ENCODE measurements at places on chromosomes 16 and 17.

DNA sequence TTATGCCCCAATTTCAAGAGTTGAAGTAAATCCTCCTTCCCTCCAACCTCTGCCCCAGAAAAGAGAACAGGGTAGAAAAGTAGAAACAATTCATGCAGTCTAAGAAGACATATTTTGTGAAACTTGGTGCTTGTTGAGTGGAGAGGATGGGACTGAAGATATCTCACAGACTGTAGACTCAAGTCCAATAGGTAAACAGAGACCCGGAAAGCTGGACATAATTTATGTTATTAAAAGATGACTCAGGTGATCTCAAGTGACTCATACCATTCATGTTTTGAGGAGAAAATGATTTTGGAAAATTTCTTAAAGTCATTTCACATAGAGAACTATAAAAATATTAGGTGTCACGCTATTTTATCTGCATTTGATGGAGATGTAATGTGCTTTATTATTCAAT lies 203.1 kb upstream of the SOX9 start:
- DNase-seq = no peak

GRCh38 chr17:9189870-9190269 lies 168.6 kb downstream of the NTN1 start:
- DNase-seq = no peak

- no peak for DNase-seq
Measured at GRCh38 chr16:87464691-87465300, 28.0 kb downstream of the ZCCHC14 start.

- DNase-seq = peak; percentile 20
Measured at GRCh38 chr17:40122136-40122998, 596 bp downstream of the MSL1 start.

GRCh38 chr16:84175350-84176081 lies 11.3 kb downstream of the TAF1C start:
- DNase-seq = peak; percentile 65

All from COR-L47 (cell line).